Activated CD4-positive, alpha-beta memory T cell treated with anti-CD3 and anti-CD28 coated beads, Interleukin-2, amount 10 ng/mL, durations not matched to agents 7 days and 5 days (primary cell): ENCODE measurements at places on chromosomes 2 and 18. TPM values are rescaled to one million over a fixed set of nuclear protein-coding genes. Genes with fewer than 3 reads are reported as not detected.
A peak's percentile ranks its signal among the peaks of the same experiment; 100 is the strongest.

The PDIA6 gene
- total RNA-seq: 165 TPM

- H3K4me1 ChIP-seq: peaks cover 17% of the 10 kb centered on the region
- H3K36me3 ChIP-seq: peaks cover 3% of the 10 kb centered on the region
- no peak overlapping the region for H3K4me3 ChIP-seq
- H3K27ac ChIP-seq: no peak overlapping the region
- DNase-seq: peak; percentile 19
Measured at GRCh38 chr2:120344976-120345581, 857 bp upstream of the INHBB start.

GRCh38 chr18:74982946-74983635, 225.8 kb downstream of the PTGR3 start:
- no peak overlapping the region for H3K27ac ChIP-seq
- no peak for DNase-seq
- H3K4me1 ChIP-seq: no peaks in the 10 kb centered on the region
- H3K4me3 ChIP-seq: no peak overlapping the region

The MC2R gene
- total RNA-seq: not detected

The ACTG2 gene
- not detected for total RNA-seq

GRCh38 chr18:60962625-60963024, 370.6 kb upstream of the CDH20 start:
- no peaks in the 10 kb centered on the region for H3K36me3 ChIP-seq
- H3K4me1 ChIP-seq: no peaks in the 10 kb centered on the region
- no peak overlapping the region for H3K4me3 ChIP-seq
- no peak overlapping the region for H3K27ac ChIP-seq
- no peaks in the 10 kb centered on the region for H3K27me3 ChIP-seq

- peaks cover 84% of the 10 kb centered on the region for H3K4me1 ChIP-seq
- H3K27me3 ChIP-seq: peaks cover 43% of the 10 kb centered on the region
- peaks cover 3% of the 10 kb centered on the region for H3K36me3 ChIP-seq
- H3K4me3 ChIP-seq: no peak overlapping the region
Measured at GRCh38 chr2:136135921-136136906, 18.3 kb upstream of the CXCR4 start.
